ENCODE measurements at places on chromosomes 11 and 22. TPM values are rescaled to one million over a fixed set of nuclear protein-coding genes. Genes with fewer than 3 reads are reported as not detected.

DNA sequence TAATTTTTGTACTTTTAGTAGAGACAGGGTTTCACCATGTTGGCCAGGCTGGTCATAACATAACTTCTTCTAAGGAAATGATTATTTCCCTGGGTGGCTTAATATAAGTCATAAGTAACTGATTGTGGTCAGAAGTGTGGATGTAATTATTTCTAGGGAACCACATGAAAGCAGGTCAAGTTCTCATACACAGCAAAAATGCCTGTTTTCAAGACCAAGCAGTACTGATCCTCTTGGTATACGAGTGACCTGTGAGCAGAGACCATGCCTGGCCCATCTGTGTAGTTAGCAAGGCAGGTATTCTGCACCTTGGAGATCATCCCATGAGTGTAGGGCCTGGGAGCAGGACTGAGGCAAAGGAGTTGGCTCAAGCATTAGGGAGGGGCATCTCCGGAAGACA is 32.5 kb upstream of the NUCB2 start:
- H3K27me3 ChIP-seq = no peaks in the 10 kb centered on the region
- H3K4me3 ChIP-seq = no peak overlapping the region
- H3K27ac ChIP-seq = no peak overlapping the region
- no peaks in the 10 kb centered on the region for H3K4me1 ChIP-seq
- no peak for DNase-seq

Gene SGSM1
- total RNA-seq = 0.10 TPM

- H3K4me3 ChIP-seq = no peak overlapping the region
- peaks cover 6% of the 10 kb centered on the region for H3K4me1 ChIP-seq
- DNase-seq = peak; percentile 80
- no peaks in the 10 kb centered on the region for H3K36me3 ChIP-seq
- no peak overlapping the region for H3K27ac ChIP-seq
These were observed 627.3 kb upstream of the KIRREL3 start for GRCh38 chr11:127627629-127628457.

- peaks cover 45% of the 10 kb centered on the region for H3K4me1 ChIP-seq
- no peak overlapping the region for H3K4me3 ChIP-seq
- peak; percentile 91 for DNase-seq
- no peaks in the 10 kb centered on the region for H3K27me3 ChIP-seq
- H3K36me3 ChIP-seq = no peaks in the 10 kb centered on the region
These were observed 27.6 kb downstream of the TENM4 start for GRCh38 chr11:79413268-79413667.

Gene MS4A6E
- not detected for total RNA-seq

DNA sequence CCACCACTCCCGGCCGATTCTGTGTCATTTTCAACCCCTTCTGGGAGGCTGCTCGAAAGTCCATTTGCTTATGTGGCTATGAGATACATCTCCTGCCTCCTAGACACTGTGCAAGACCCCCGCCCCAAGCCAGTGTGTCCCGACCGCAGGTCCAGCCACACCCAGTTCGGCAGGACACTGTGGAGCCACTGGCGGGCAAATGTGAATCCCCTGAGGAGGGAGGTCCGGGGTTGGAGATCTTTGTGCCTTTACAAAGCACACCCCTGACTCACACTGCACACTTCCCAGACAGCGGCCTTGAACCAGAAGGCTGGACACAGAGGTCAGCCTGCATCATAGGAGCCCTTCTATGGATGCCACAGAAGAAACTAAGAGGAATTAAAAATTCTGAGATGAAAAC is 17.4 kb downstream of the FXYD6 start:
- no peaks in the 10 kb centered on the region for H3K36me3 ChIP-seq
- no peak overlapping the region for H3K27ac ChIP-seq
- peaks cover 55% of the 10 kb centered on the region for H3K27me3 ChIP-seq
- DNase-seq = no peak

- H3K36me3 ChIP-seq = no peaks in the 10 kb centered on the region
- no peaks in the 10 kb centered on the region for H3K27me3 ChIP-seq
- no peak overlapping the region for H3K4me3 ChIP-seq
- H3K4me1 ChIP-seq = peaks cover 15% of the 10 kb centered on the region
- H3K27ac ChIP-seq = peak overlapping the region; percentile 29
These were observed 146.5 kb downstream of the ELP4 start for GRCh38 chr11:31656051-31656450.

- H3K36me3 ChIP-seq = peaks cover 24% of the 10 kb centered on the region
- no peak for DNase-seq
- H3K4me3 ChIP-seq = peak overlapping the region; percentile 92
These were observed 10.2 kb downstream of the YPEL4 start for GRCh38 chr11:57639321-57640067.

Data from MCF 10A (cell line).